ENCODE measurements at places on chromosomes 16 and 17.

DNA sequence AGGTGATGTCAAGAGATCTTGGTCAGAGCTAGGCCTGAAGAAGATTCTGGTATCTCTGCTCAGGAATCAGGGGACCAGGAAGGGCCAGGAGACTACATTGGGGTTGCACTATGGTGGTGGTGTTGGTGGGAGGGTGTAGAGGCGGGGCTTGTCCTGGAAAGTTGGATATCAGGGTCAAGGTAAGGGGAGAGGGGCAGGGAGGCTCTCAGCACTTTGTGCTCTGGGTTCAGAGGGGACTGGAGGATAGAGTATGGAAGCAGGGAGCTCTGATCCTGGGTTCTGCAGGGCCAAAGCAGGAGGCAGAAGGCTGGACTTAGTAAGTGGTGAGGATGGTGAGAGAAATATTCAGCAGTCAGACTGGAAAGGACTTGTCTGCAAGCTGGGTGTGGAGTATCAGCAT is 3.0 kb downstream of the NOL3 start:
- DNase-seq, result no peak

DNA sequence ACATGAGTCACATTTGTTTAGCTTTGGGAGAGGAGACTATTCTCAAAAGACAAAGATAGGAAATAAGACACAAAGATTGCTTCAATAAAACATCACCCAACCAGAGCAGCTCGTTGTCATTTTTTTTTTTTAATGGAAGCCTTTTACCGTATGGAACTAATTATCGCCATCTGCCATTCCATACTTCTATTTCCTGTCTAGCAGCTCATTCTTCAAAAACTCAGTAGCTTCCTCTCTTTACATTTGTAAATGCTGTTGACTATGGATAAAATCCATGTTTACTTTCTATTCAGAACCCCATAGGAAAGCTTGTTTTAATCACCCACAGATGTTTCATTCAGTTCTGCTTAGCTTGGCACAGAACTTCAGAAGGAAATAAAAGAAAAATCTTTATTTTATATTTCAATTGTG is 110.0 kb upstream of the PSMD7 start:
- DNase-seq, result no peak

DNA sequence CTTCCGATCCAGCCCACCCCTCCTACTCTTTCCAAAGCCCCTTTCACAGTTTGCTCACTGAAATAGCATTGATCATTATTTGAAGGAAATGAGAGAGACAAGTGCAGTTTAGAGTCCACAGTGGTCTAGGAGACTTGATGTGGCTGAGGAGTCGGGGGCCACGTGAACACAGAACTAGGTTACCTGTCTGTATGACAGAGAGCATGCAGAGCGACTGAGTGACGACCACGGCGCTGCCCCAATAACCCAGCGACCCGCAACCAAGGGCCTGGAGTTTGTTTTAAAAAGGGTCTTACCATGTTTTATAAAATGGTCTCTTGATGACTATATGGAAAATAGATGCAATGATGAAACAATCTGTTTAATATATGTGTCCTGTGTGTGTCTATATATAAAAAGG is 39.5 kb downstream of the NDEL1 start:
- no peak for DNase-seq

GRCh38 chr17:67993998-67994361 is 2.3 kb downstream of the C17orf58 start:
- DNase-seq, result no peak

DNA sequence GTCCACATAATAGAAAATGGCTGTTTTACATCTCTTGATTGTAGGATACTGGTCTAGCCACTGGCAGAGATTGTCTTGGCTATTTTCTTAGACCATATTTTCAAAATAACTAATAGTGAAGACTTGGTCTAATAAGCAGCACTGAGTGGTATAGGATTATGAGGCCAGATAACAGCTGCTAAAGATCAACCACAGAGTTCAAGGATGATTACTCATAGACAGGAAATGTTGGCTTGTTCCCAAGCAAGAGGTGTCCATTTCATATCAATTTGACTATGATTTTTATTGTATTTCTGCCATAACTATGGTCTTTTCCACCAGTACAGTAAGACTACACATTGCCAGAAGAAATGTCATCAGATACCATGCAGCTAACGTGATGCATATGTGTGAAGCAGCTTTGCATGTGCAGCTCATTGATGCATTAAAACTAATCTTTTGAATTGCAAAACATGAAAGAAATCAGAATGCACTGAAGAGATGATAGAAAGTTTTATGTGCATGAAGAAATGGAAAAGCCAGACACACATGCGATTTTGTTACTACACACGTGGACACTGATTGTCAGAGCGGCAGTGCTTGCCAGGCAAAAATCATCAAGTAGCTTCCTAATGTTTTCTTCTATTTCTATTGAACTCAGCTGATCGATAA is 693.3 kb downstream of the CDH11 start:
- no peak for DNase-seq

GRCh38 chr16:4830408-4830807 is 16.7 kb downstream of the GLYR1 start:
- no peak for DNase-seq

GRCh38 chr16:73951481-73951880 is 345.1 kb upstream of the PSMD7 start:
- DNase-seq, result no peak

- DNase-seq, result no peak
Observed at GRCh38 chr17:332558-333322, 19.9 kb downstream of the RPH3AL start.

- DNase-seq, result no peak
Observed at GRCh38 chr16:49634235-49635008, 221.5 kb downstream of the ZNF423 start.

DNA sequence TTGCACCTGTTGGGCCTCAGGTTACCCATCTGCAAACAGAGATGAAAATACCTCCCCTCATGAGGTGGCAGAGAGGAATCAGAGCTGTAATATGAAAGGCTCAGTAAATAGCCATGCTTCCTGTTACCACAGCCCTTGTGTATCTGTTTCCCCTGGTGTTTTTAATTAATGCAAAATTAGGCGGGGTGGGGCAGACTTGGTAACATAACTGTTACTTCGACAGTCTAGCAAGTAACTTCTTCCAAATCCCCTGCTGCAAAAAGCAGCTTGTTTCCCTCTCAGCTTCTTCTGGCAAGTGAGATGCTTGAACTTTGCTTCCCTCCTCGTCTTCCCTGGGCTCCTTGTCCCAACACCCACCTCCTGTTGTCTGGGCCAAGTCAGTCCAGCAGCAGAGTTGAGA is 381.5 kb downstream of the CPPED1 start:
- no peak for DNase-seq

- DNase-seq, result no peak
Observed at GRCh38 chr17:66884931-66885330, 50.0 kb downstream of the CACNG5 start.

GRCh38 chr17:60303406-60304099 is 88.4 kb downstream of the USP32 start:
- DNase-seq, result no peak

- no peak for DNase-seq
Observed at GRCh38 chr16:26041952-26042668, 350.4 kb downstream of the HS3ST4 start.

DNA sequence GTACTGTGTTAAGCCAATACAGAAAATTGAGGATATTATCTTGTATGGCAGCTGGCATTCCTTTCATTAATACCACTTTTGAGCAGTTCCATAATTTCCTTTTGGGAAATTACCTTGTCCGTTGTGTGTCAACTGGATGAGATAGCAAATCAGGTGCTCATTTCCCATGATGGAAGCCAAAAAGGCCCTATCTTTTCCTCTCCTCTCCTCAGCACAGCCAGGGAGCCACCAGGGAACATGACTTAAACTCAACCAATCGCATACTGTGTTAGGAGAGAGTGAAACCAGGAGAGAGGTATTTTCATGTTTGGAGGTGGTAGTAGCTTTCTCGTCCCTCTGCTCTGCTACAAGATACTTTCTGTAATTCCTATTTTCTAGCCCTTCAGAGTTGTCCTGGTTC is 96.1 kb upstream of the TOX3 start:
- DNase-seq, result no peak

DNA sequence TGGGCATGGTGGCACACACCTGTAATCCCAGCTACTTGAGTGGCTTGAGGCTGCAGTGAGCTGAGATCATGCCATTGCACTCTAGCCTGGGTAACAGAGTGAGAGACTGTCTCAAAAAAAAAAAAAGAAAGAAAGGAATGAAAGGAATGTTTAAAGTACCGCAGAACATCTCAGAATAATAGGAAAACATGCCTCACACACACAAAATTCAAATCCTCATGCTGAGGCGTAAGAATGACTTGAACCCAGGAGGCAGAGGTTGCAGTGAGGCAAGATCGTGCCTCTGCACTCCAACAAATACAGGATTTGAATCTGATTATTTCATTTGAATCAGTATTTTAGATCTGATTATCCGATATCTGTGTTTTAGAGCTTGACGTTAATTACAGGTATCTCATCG is 21.3 kb upstream of the GAA start:
- DNase-seq, result no peak

DNA sequence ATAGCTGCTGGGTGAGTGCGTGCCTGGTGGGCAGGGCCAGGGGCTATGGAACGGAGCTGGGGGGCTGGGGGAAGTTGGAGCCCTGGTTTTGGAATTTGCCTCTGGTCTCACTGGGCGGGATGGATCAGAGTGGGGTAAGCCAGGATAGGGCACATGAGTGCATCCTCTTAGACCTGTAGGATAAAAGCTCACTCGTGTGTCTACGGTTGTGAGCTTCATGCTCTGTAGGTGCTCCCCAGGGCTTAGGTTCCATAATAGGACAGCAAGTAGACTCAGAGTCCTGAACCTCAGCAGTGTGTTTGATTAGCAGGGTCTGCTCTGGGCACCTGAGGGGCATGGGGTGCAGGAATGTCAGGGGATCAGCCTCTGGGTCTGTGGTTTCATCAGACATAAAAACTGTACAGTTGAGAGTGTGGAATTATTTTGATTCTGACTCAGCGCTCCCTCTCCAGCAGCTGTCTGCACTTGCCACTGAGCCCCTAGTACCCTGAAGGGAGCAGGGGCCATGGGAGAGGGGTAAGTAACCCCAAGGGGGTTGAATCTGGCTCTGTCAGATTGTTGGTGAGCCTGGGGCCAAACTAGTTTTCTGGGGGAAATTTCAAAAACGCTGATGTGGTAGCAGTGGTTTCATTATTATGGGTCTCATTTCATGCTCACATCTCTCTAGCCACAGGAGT is 84.2 kb upstream of the LGALS9 start:
- no peak for DNase-seq

DNA sequence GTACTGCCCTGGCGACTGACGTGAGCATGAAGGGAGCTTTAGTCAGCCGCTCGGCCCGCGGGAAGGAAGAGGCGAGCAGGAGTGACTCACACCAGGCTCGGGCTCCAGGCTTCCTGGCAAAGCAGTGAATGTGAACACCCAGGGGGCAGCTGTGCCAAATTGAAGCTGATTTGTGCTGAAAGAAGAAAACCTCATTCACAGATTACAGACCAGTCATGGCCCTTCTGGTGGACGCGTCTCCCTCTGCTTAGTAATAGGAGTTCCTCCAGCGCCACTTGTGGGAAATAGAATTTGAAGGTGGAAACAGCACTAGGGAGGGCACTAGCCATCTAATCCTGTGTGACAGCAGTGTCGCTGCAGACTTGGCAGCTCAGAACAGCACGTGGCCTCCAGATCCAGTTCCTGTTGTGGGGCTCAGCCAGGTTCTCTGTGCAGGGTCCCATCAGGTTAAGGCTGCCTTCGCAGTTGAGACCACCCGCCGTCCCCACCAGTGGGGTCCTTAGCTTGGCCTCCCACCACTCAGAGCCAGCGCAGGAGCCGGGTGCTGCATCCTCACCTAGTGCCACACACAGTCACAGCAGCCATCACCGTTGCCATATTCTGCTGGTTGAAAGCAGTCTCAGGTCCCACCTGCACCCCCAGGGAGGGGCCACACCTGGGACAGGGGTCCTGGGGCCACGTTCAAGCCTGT is 164.5 kb upstream of the CHMP6 start:
- DNase-seq, result peak; percentile 43

- DNase-seq, result no peak
Observed at GRCh38 chr17:68511254-68511670, 968 bp upstream of the PRKAR1A start.

DNA sequence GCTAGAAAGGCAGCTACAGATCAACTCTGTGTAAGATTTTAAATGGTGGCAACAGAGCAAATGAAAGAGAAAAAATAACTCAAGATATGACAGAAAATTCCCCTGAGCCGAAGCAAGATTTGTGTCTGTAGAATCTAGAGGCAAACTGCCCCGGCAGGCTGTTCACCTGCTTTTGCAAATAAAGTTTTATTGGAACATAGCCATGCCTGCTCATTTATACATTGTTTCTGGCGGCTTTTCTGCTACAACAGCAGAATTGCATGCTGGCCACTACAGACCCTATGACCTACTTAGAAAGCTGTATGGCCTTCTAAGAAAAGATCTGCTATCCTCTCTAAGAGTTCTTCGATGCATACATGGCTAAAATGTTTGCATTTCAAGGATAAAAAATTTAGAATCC is 119.5 kb downstream of the SALL1 start:
- no peak for DNase-seq

GRCh38 chr16:3781421-3781820 is 64.1 kb upstream of the TRAP1 start:
- DNase-seq, result no peak

GRCh38 chr17:55452139-55452790 is 30.6 kb upstream of the MMD start:
- DNase-seq, result no peak

- DNase-seq, result peak; percentile 69
Observed at GRCh38 chr17:17682737-17683680, 1.8 kb downstream of the RAI1 start.

- peak; percentile 26 for DNase-seq
Observed at GRCh38 chr16:75471723-75472633, 7.5 kb upstream of the TMEM170A start.

GRCh38 chr17:78753316-78754250 is 28.5 kb downstream of the CYTH1 start:
- DNase-seq, result peak; percentile 53

- DNase-seq, result no peak
Observed at GRCh38 chr16:89534252-89534756, 26.1 kb downstream of the SPG7 start.

- no peak for DNase-seq
Observed at GRCh38 chr17:18110636-18111145, 2.1 kb downstream of the MYO15A start.

DNA sequence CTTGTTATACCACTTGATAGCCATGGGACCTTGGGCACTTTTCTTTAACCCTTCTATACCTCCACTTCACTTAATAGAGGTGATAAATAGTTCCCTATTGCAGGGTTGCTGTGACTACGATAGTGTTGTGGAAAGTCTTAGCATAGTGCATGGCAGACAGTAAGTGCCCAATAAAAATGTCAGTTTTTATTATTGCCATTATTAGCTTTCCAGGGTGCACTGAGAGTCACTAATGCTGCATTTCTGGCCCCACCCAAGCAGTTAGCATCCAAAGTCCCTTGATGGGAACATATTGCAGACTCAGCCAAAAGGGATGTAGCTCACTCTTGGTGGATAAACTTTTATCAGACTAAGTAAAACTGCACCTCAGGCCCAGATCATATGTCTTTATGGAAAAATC is 41.5 kb upstream of the TEKT3 start:
- no peak for DNase-seq

All from activated T-cell treated with anti-CD3 and anti-CD28 coated beads, Interleukin-2, amount 50 U/mL, for 72 hours (primary cell).